ENCODE measurements at places on chromosomes 2 and 18.

DNA sequence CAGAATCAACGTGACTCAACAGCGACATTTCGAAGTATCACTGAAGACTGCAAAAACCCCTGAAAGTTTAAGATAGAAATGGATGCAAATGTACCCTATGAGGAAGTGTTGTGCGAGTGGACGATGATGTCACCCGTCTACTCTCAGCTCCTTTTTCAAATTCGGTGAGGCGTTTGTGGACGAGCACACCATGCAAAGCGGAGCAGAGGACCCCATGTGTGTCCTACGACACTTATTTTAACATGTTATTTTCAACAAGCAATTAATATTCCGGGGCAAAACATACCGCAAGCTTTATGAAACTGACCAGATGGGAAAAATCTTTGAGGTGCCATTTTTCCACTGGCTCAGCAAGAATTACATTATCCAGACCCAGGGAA lies 2.0 kb downstream of the PXDN start:
- no peak for DNase-seq

- no peak for DNase-seq
These were observed 1.2 kb downstream of the ANKMY1 start for GRCh38 chr2:240556553-240557100.

- no peak for DNase-seq
These were observed 48.2 kb downstream of the ADI1 start for GRCh38 chr2:3470856-3471737.

- no peak for DNase-seq
These were observed 86.2 kb downstream of the SDC1 start for GRCh38 chr2:20138696-20139095.

DNA sequence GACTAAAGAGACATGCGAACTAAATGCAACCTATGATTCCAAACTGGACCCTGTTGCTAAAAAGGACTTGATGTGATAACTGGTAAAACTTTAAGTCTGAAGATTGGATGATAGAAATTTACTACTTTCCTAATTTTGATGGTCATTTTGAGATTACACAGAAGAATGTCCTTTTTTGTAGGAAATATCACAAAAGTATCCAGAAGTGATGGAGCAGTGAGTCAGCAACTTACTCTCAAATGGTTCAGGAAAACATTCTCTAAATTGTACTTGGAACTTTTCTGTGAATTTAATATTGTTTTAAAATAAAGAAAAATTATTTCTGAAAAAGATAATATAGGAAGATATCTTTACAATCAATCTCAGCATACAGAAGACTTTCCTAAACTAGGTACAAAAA lies 19.9 kb downstream of the MBOAT2 start:
- DNase-seq, result no peak

- no peak for DNase-seq
These were observed 12.0 kb downstream of the DSG1 start for GRCh38 chr18:31329787-31330438.

DNA sequence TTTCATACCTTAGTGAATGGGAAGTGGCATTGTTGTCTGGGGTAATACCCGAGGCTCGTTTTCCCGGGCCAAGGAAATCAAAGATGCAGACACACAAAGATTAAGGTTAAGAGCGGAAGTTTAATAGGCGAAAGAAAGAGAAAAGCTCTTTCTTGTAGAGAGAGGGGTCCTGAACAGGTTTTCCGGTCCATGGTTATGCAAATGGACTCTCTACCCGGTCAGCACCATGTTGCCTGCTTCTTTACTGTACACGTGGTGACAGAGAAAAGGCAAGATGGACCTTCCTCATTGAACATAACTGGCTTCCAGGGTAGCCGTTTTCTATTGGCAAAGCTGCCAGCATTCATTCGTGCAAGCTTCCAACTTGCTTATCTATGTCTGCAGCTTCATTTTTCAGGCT lies 2063.5 kb downstream of the SUCLG1 start:
- no peak for DNase-seq

- no peak for DNase-seq
These were observed 43.4 kb upstream of the DSC1 start for GRCh38 chr18:31206071-31206470.

GRCh38 chr2:226782092-226782713 lies 17.4 kb downstream of the IRS1 start:
- DNase-seq, result no peak
